ENCODE measurements at places on chromosomes 16 and 17. TPM values are rescaled to one million over a fixed set of nuclear protein-coding genes. Genes with fewer than 3 reads are reported as not detected.

GRB7 gene
- not detected for total RNA-seq

MMP28 gene
- total RNA-seq: 7.2 TPM

TP53TG3D gene
- not detected for total RNA-seq

PRKCB gene
- total RNA-seq: not detected

SLC38A7 gene
- total RNA-seq: 28.3 TPM

FBXW10 gene
- under 0.01 TPM for total RNA-seq

OR1D5 gene
- not detected for total RNA-seq

KRTAP17-1 gene
- not detected for total RNA-seq

MEFV gene
- not detected for total RNA-seq

CCL22 gene
- not detected for total RNA-seq

DPEP3 gene
- not detected for total RNA-seq

FNDC8 gene
- total RNA-seq: not detected

PIRT gene
- not detected for total RNA-seq

INTS2 gene
- total RNA-seq: 24.7 TPM

CCL7 gene
- 0.11 TPM for total RNA-seq

KRT39 gene
- not detected for total RNA-seq

MCRIP1 gene
- 149 TPM for total RNA-seq

PLA2G10 gene
- total RNA-seq: not detected

ABCC11 gene
- not detected for total RNA-seq

EME1 gene
- 5.5 TPM for total RNA-seq

SLC6A2 gene
- not detected for total RNA-seq

CLDN7 gene
- total RNA-seq: 26.8 TPM

MARVELD3 gene
- not detected for total RNA-seq

PRMT7 gene
- total RNA-seq: 48.4 TPM

UTP18 gene
- 37.3 TPM for total RNA-seq

HAS3 gene
- total RNA-seq: 4.1 TPM

TBC1D3K gene
- total RNA-seq: not detected

RTN4RL1 gene
- total RNA-seq: not detected

KSR1 gene
- total RNA-seq: 26.2 TPM

TMC8 gene
- total RNA-seq: under 0.01 TPM

TSEN54 gene
- total RNA-seq: 14.1 TPM

GNAO1 gene
- total RNA-seq: not detected

PIMREG gene
- total RNA-seq: 24.3 TPM

AIPL1 gene
- not detected for total RNA-seq

ZG16 gene
- not detected for total RNA-seq

MRPL38 gene
- total RNA-seq: 31.9 TPM

CDH15 gene
- 0.07 TPM for total RNA-seq

KRT20 gene
- not detected for total RNA-seq

TUBB3 gene
- total RNA-seq: 156 TPM

PRR11 gene
- total RNA-seq: 19.4 TPM

OR1A1 gene
- not detected for total RNA-seq

TMIGD1 gene
- not detected for total RNA-seq

TMC6 gene
- total RNA-seq: 16.7 TPM

Measured in pulmonary artery endothelial cell (primary cell).